ENCODE measurements at places on chromosomes 1 and 21. TPM values are rescaled to one million over a fixed set of nuclear protein-coding genes. Genes with fewer than 3 reads are reported as not detected.

DNA sequence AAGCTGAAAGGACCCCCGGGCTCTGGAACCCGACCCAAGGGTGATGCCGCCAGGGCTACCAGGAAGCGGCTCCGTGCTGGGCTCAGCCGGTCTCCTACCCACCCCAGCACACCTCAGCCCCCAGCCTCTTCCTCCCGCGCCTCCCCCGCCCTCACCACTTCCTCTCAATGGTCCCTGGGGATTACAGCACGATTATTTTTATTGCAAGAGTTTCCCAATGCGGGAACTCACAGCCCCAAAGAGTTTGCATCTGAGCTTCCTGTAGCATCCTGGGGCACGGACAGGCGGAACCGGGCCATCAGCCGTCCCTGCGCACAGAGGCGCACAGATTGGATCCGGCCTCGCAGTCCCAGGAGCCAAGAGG lies 8.7 kb upstream of the SLX9 start:
- no peak for DNase-seq

- DNase-seq, result no peak
Observed at GRCh38 chr1:41343790-41344699, 17.2 kb upstream of the FOXO6 start.

- peak; percentile 9 for DNase-seq
Observed at GRCh38 chr1:3461238-3461933, 6.9 kb downstream of the ARHGEF16 start.

DNA sequence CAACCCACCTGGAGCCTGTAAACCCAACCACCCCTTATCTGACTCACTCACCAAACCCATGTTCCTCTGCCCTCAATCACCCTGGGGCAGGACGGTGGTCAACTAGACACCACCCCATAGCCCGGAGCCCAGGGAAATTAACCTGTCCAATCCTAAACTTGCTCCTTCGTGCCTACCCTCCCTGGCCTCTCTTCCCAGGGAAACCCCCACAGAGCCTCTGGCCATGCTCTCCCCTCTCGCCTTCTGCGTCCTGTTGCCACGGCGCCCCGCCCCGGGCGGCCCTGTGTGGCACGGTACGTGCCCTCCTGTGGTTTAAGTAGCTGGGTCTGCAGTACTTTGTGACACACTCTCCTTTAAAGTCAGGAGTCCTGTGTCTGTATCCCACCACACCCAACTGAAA lies 4.0 kb upstream of the FTCD start:
- no peak for DNase-seq

VWA5B1 gene
- total RNA-seq, result 0.13 TPM

RGS16 gene
- 23.5 TPM for total RNA-seq

SLC25A34 gene
- total RNA-seq, result 1.5 TPM

FCRL5 gene
- total RNA-seq, result not detected

Measured in T-helper 17 cell (primary cell).